ENCODE measurements at places on chromosomes 13 and 19.

DNA sequence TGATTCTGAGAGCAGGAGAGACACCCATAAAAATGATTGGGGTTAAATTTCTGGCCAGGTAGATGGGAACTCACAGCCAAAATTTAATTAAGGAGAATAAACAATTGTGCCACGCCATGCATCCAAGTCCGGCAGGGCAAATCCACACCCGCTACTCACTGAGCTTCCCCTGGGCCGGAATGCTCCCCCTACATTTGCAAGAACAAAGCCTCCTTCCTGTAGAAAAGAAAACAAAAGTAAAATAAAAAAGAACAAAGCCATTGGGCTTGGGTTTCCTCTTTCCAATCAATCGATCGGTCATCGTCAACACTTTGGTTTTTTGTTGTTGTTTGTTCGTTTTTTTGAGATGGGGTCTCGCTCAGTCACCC is 30.2 kb upstream of the TFDP1 start:
- no peak for DNase-seq

GRCh38 chr13:85314686-85315085 is 484.5 kb downstream of the SLITRK6 start:
- DNase-seq, result no peak

GRCh38 chr19:2059422-2060201 is 8.6 kb upstream of the MKNK2 start:
- DNase-seq, result no peak

DNA sequence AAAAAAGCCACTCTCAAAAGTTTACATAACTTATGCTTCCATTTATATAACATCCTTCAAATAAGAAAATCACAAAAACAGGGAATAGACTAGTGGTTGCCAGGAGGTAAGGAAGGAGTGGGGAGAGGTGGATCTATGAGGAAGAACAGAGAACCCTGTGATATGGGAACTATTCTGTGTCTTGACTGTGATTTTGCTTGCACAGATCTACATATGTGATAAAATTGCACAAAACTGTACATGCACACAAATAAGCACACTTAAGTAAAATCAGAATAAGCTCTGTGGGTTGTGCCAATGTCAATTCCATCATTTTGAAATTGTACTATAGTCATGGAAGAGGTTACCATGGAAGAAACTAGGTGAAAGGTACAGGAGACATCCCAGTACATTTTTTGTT is 121.6 kb upstream of the SGCG start:
- DNase-seq, result no peak

Data from WTC11 (cell line).